ENCODE measurements at places on chromosomes 1 and 21.

- DNase-seq: no peak
Observed at GRCh38 chr1:2055911-2056575, 5.8 kb downstream of the PRKCZ start.

DNA sequence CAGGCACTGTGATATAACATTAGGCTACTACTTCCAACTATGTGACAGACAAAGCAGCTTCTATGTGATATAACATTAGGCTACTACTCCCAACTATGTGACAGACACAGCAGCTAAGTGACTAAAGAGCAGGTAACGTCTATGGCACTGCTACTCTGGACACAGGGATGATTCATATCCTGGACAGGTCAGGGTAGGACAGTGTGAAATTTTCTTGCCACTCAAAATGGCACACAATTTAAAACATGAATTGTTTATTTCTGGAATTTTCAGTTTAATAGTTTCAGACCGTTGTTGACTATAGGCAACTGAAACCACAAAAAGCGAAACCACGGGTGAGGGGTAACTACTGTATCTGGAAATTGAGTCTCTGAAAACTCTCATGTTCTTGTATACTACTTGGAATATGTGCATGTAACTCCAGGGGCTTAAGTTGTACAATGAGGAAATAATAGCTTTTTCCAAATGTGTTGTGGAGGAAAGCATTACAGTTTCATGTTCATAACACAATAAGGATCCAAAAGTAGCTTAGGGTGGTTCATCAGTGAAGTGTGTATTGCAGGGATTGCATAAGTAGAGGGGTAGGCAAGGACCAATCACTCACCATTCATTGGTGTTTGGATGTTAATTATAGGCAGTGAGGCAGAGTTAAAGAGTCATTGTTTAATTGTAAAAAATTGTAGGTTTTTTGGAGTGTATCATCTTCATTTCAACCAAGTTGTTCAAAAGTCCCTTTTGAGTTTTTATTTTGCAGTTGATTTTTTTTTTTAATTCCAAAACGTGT, 5.3 kb downstream of the DTL start:
- DNase-seq: no peak

DNA sequence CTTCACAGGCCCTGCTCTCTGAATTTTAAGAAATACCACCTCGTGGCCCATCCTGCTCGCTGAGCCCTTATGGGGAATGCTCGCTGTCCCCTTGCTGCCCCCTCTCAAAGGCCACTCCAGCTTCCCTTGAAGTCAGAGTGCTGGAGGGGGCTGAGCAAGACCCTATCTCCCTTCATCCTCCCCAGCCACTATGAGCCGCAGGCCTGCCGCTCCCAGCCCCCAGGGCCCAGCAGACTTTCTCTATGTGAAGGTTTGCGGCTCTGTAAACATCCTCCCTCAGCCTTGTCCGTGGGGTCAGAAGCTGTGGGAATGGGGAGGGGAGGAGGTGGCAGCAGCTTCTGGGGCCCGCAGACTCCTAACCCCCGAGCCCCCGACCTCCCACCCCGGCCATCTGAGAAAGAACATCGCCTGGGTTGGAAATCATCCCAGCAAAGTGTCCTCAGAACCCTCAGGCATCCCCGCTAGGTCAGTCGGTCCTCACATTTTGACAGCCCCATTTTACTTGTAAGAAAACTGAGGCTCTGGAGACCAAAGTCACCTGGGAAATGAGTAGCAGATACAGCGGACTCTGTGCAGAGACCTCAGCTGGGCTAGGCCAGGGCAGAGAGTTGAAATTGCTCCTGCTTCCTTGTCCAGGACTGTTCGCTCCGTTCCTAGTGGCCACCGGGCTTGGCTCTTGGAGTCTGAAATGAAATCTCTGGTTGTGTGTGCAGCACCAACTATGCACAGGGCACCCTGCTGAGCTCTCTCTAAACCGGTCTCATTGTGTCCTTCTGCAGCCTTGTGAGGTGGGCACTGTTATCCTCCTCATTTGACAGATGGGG, 4.4 kb downstream of the KCNQ4 start:
- DNase-seq: no peak

GRCh38 chr1:173355281-173356031, 121.7 kb upstream of the PRDX6 start:
- DNase-seq: no peak

- DNase-seq: no peak
Observed at GRCh38 chr1:196997423-196997822, 20.1 kb downstream of the CFHR5 start.

DNA sequence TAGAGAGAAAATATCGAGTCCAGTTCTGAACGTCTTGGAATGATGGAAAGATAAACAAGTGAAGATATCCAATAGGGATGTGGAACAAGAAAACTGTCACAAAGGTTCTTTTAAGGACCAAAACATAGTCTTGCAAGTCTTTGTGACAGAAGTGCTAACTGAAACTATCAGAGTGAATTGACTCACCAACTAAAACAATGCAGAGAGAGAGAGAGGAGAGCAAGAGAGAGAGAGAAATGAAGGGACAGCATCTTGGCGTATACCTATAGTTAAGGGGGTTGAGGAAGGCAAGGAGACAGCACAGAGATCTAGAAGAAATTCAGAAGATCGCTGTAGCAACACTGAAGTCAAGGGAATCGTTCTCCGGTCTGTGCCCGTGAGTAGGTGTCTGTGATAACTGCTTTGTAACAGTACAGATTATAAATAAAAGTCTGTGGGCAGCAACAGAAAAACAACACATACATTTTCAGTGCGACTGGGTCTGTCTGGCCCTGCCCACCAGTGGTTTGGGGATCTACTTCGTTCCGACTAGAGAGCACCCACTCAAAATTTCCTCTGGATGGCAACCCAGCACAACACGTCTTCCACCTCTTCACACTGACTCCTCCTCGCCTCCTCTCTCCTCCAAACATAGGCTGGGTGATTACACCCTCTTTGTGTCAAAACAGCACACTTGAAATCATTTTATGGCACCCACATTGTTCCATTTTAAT, 4.8 kb upstream of the COA6 start:
- no peak for DNase-seq

DNA sequence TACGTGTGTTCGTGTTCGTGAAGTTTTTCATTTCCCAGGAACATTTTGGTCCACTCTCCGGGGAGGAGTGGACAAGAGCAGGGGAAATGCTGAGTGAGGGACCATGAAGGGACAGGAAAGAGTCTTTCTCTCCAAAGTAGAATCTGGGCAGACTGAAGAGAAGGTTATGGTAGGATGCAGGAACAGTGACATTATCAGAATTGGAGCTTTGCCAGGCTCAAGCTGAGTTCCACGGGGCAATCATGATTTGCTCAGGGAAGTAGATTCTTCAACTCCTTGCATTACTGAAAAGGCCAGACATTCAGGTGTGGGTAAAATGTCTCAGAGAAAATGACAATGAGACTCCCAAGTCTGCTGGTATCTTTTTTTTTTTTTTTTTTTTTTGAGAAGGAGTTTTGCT, 16.6 kb downstream of the ATP1A4 start:
- no peak for DNase-seq

DNA sequence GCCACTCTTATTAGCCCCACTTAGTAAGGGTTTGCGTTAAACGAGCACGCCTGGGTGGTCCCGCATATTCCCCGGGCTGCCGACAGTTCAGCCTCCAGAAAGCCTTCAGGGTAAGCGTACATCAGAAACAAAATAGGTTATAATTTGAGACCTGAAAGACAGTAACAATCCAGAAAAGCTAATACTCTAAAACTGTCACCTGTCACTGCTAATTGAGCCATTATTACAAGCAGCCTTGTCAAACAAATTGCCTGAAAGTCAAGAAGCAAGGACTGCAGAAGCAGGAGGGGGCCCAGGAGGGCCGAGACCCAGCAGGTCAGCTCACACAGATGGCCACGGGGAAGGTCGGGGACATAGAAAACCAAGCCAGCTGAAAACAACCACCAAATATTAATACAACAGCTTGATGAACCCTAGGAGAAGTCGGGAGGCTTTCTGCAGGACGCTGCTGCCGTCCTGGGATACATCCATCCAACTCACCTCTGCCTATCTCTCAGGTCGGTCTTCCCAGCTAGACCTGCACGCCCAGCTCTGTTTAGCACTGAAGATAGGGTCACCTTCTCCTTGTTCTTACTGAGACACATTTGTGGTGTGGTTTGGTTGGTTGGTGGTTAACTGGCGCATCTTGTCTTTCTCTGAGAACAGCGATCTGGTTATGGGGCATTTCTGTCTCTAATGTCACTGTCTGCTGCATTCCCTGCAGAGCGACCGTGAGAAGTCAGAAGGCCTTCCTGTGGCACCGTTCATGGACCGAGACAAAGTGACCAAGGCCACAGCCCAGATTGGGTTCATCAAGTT, 110.8 kb downstream of the WDR4 start:
- no peak for DNase-seq

All from stimulated activated CD4-positive, alpha-beta T cell treated with anti-CD3 and anti-CD28 coated beads, Interleukin-15, amount 100 ng/mL, for 48 hours (primary cell).